ENCODE measurements at places on chromosomes 3 and 15.

DNA sequence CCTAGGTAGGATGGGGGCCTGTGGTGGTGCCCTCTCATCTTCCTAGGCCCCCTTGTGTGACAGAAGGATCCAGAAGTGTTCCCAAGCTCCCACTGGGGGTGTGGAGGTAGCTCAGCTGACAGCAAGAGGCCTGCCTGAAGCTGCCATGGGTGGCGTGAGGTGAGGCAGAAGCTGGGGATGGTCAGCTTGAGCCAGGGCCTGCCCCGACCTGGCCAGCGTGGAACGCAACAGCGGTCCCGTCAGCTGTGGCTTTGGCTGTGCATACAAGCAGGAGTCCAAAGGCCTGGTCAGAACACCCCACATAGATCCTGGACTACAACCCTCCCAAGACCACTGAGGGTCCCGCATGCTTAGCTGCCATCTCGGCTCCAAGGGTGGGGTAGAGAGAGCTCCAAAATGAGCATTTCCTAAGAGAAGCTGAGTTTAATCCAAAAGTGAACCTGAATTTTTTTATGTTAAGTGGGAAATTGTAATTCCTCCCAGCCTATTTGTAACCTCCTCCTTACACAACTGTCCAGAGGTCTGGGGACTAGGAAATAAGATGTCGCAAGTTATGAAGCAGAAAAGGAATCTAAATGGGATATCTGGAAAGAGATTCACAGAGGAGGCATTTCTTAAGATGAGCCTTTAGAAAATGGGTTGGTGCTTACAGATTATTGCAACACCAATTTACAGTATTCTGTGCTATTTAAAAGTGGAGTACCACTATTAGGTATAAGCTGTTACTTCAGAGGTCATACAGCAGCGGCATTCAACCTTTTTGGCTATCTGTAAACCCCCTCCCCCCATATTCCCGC, 9.9 kb upstream of the PLA2G4D start:
- no peak for DNase-seq

- DNase-seq: no peak
Observed at GRCh38 chr3:128841926-128842920, 37.2 kb upstream of the ACAD9 start.

DNA sequence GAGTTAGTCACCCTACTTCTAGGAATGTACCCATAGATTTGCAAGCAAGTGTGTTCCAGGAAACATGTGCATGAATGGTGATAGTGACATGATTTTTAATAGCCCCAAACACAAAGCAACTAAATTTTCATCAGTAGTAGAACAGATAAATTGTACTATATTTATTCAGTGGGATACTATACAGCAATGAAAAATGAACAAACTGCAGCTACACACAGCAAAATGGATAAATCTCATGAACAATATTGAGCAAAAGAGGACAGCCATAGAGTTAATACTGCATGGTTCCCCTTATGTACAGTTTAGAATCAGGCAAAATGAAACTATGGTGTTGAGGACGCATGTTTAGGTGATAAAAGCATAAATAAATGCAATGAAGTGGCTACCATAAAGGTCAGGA, 26.0 kb downstream of the MESP1 start:
- no peak for DNase-seq

DNA sequence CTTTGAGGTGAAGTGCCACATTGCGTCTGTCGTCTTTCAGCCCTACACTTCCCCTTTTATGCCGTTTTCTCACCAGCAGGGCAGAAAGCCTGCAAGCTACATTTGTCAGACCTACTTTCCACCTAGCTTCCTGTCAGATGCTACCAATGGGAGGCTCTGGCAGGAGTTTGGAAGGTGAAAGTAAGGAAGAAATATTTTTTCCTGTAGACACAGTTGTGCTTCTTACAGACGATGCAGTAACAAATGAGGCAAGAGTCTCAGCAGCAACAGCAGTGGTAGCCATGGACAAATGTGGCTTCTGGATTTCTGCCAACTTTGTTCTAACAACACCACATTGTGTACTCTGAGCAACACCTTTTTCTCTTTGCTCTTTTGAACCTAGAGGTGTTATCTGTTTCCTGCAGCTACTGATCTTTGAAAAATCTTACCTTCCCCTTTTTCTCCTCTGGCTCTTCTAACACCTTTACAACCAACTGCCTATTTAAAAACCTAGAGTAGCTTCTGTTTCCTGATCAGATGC, 70.6 kb upstream of the STT3B start:
- DNase-seq: no peak

GRCh38 chr3:194282436-194283122, 68.5 kb downstream of the CPN2 start:
- DNase-seq: no peak

- no peak for DNase-seq
Observed at GRCh38 chr15:92633418-92633817, 22.2 kb downstream of the FAM174B start.

- no peak for DNase-seq
Observed at GRCh38 chr3:30913176-30913575, 18.7 kb upstream of the GADL1 start.
